ENCODE measurements at places on chromosomes 6 and 20. TPM values are rescaled to one million over a fixed set of nuclear protein-coding genes. Genes with fewer than 3 reads are reported as not detected.
A peak's percentile ranks its signal among the peaks of the same experiment; 100 is the strongest.

GRCh38 chr20:23401051-23401450 is 20.2 kb downstream of the NAPB start:
- no peak for DNase-seq

The PGC gene
- 67.4 TPM for polyA plus RNA-seq

- DNase-seq = peak; percentile 12
Measured at GRCh38 chr6:136920671-136921380, 1.3 kb upstream of the SLC35D3 start.

DNA sequence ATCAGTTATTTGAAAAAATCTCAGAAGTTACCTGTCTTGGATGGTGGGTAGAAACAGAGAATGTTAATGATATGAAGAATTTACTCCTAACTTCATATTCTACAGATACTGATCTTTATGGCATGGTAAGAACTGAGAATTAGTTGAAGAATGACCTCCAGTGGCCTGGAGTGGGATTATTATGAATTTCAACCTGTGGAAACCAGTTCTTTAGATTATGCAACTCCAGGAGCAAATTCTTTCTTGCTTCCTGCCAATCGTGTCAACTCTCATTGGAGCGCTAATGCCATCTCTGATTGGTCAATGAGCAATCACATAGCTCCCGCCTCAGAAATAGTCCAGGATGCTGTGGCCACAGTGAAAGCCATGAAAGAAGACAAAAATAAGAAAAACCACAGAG is 40.6 kb downstream of the LYRM2 start:
- DNase-seq = peak; percentile 76

GRCh38 chr20:57400231-57400701 is 9.1 kb downstream of the RBM38 start:
- no peak for DNase-seq

DNA sequence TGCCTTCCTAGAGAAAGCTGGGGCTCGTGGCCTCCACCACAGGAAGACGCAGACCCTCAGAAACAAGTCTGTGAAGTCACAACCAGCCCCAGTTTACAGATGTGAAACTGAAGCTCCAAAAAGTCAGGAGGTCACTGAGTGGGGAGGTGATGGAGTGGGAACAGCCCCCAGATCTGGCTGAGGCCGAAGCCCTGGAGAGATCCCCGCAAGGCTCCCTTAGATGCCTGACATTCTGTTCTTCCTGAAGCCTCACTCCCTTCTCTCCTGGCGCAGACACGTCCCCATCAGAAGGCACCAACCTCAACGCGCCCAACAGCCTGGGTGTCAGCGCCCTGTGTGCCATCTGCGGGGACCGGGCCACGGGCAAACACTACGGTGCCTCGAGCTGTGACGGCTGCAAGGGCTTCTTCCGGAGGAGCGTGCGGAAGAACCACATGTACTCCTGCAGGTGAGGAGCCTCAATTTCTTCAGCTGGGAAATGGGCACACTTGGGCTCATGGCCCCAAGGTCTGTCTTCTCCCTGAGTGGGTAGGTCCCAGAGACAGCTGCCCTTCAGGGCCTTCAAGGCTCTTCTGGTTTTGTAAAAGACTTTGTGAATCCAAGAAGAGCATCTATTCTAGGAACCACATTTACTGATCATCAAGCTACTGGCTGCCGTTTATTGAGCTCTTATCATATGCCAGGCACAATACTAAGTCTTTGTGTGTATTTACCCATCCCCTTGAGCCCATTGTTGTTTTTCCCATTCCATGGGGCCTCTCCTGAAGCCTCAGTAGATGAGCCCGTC is 50.5 kb downstream of the HNF4A start:
- peak; percentile 3 for DNase-seq

GRCh38 chr6:14317387-14317970 is 199.9 kb downstream of the CD83 start:
- DNase-seq = no peak

DNA sequence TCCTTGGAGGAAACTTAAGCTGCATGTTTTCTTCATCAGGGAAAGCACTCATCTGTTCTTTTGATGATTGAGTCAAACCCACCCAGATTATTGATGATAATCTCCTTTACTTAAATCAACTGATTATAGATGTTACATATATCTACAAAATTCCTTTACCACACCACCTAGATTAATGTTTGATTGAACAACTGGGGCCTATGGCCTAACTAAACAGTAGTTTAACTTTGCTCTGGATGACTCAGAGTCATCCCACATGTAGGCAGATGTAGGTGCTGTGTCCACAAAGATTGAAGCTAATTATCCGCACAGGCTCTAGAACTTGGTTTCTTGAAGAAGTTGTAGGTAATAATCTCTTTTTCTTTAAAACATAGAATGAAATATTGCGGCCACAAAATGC is 42.2 kb downstream of the PKIB start:
- peak; percentile 53 for DNase-seq

The CDH4 gene
- 0.73 TPM for polyA plus RNA-seq

Data from hepatocyte (in vitro differentiated cells).